HTR-8/SVneo (cell line): ENCODE measurements at places on chromosomes 7 and 10.

DNA sequence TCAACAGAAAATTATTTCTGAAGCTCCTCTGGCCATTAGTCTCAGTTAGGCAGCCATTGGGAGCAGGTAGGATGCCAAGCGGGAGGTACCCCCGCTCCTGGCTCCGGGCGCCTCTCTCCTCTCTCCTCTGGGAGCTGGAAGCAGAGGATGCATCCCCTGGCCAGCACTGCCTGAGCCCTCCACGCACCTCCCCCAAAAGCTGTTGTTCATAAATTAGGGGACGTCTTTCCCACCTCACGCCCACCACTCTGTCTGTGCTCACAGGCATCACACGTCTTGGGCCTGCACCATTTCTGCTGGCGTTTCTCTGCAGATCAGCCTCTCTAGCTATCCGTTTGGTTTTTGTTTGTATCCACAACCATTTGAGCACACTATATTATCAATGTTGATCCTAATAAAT is 609.0 kb upstream of the FOXK1 start:
- DNase-seq: no peak

DNA sequence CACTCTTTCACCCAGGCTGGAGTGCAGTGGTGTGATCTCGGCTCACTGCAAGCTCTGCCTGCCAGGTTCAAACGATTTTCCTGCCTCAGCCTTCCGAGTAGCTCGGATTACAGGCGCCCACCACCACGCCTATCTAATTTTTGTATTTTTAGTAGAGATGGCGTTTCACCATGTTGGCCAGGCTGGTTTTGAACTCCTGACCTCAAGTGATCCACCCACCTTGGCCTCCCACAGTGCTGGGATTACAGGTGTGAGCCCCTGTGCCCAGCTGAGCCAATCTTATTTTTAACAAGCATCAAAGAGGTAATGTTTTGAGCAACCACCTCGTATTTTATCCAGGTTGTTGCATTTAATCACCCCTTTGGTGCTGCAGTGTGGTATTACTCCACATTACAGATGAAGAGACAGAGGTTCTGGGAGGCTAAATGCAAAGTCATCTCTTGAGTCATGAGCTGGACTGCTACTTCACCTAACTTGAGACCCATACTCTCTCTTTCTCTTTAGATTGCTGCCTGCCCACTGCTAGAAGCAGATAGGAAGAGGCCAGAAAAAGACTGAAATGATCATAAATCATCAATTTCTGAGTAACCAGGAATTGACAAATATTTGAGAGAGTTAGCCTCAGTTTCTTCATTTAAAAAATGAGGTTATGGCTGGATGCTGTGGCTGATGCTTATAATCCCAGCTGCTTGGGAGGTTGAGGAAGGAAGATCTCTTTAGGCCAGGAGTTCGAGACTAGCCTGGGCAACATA is 116.2 kb downstream of the CAMK1D start:
- DNase-seq: no peak

GRCh38 chr7:98930921-98931320 is 52.6 kb downstream of the TRRAP start:
- DNase-seq: no peak

GRCh38 chr7:158312789-158313188 is 274.8 kb downstream of the PTPRN2 start:
- no peak for DNase-seq

DNA sequence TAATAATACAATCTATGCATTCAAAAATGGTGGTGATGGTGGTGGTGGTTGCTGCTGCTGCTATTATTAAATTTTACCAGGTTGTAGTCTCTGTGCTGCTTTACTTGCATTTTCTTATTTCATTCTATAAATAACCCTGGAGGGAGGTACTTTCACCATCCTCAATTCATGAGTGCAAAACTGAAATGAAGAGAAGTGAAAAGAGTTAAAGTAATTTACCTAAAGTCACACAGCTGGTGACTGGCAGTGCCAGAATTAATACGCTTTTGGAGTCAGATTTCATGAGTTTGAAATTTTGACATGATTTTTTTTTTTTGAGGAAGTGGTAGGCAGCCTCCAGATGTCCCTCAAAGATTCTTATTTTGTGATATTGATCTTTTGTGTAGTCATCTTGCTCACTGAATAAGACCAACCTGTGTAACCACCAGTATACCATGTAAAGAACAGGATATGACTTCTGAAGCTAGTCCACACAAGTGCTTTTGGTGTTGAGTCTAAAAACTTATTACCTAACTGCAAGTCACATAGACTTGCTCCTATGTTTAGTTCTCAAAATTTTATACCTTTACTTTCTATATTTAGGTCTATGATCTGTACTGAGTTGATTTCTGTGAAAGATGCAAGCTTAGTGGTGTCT is 218.8 kb downstream of the ZWINT start:
- DNase-seq: no peak

DNA sequence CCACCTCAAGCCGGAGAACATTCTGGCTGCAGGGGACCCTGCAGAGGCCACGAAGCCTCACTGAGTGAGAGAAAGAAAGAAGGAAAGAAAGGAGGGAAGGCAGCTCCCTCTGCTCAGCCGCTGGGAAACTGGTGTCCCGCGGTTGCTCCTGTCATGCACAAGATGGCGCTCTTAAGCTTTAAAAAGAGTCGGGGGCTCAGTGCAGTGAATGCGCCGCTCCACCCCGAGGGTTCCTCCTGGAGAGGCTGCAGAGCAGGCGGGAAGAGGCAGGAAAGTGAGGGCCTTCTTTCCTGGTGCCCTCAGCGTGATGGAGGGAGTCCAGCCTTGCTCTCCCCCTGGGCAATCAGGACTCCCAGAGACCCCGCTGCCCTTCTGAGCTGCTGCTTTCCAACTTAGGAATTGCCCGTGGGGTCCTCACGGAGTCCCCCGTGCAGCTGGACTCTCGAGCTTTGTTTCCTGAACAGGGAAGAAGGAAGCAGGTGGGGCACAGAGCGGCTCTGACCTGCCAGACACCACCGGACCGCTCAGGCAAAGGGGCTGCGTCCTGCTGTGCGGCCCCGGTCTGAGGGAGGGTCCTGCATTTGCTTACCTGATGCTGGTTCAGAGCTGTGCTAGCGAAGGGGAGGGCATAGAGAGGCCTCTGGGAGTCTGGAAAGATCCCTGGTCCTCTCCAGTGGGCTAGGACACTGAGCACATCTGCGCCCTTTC is 141.9 kb upstream of the MKI67 start:
- no peak for DNase-seq
